ENCODE measurements at places on chromosomes 11 and 22.

DNA sequence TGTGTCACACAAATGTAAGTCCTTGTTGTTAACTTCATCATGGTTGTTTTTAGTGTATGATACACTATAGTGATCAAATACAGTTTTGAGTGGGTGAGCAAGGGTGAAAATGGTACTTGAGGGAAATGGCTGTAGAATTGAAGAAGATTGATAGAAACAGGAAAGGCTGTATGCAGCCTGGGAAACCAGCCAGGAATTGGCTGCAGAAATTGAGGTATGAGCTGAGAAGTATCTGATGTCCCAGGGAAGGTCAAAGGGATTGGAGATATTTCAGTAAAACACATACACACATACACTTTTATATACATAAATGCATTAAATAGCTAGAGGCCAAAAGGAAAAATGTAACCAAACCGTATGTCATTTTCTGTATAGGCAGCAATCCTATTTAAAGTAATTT, 13.1 kb upstream of the YAP1 start:
- DNase-seq = no peak

- DNase-seq = no peak
Observed at GRCh38 chr11:14645985-14646900, 2.6 kb downstream of the PDE3B start.

- DNase-seq = no peak
Observed at GRCh38 chr22:35785181-35785923, 67.7 kb downstream of the APOL5 start.

DNA sequence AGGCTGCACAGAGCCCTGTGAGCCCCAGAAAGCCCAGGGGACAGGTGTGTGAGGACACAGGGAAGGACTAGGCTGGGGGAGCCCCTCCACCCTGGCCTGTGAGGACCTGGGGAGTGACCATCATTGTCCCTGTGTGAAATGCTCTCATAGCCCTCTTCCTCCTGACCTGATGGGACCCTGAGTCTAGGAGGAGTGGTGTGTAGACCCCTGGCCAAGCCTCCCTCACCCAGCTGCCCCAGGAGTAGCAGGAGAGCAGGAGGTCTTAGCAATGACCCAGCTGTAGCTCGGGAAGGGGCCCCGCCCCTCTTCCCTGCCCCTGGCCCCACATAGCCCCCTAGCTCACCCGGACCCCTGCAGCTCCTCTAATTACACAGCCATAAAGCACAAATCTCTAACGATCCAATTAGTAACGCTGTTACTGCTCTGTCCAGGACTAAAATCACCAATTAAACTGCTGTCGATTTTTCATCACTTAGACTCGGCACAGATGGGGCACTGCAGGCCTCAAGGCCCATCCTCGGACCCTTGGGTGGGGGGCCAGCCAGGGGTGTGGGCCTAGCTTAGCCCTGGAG, 6.6 kb upstream of the CABP7 start:
- no peak for DNase-seq

- no peak for DNase-seq
Observed at GRCh38 chr22:42190274-42190673, 59.7 kb upstream of the CYP2D6 start.

- peak; percentile 65 for DNase-seq
Observed at GRCh38 chr11:2151500-2152257, 9.3 kb downstream of the INS start.

GRCh38 chr11:120034176-120034875, 103.6 kb downstream of the TRIM29 start:
- no peak for DNase-seq

GRCh38 chr11:119403021-119403420, 20.0 kb downstream of the THY1 start:
- DNase-seq = no peak

DNA sequence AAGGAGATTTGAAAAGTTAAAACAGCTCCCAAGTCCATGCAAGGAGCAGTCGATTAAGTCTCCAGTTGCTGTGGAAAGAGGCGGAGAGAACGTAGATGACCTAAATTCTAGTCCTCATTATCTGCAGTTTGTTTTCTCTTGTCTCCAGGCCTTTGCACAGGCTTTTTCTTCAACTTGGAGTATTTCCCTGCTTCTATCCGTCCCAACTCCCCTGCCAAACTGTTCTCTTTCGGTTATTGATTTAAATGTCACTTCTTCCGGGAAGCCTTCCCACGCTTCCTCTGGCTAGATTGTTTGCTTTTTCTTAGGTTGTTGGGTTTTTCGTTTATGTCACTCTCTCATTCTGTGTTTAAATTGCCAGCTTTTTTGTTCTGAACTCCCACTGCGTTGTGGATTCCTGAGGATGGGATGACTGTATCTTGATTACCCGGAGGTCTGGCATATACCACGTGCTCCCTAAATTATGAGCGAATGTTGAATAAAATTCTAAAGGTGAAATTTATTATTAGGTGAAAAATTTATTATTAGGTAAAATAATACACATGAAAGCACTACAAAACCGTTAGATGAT, 463 bp downstream of the TMEM126B start:
- DNase-seq = peak; percentile 19

DNA sequence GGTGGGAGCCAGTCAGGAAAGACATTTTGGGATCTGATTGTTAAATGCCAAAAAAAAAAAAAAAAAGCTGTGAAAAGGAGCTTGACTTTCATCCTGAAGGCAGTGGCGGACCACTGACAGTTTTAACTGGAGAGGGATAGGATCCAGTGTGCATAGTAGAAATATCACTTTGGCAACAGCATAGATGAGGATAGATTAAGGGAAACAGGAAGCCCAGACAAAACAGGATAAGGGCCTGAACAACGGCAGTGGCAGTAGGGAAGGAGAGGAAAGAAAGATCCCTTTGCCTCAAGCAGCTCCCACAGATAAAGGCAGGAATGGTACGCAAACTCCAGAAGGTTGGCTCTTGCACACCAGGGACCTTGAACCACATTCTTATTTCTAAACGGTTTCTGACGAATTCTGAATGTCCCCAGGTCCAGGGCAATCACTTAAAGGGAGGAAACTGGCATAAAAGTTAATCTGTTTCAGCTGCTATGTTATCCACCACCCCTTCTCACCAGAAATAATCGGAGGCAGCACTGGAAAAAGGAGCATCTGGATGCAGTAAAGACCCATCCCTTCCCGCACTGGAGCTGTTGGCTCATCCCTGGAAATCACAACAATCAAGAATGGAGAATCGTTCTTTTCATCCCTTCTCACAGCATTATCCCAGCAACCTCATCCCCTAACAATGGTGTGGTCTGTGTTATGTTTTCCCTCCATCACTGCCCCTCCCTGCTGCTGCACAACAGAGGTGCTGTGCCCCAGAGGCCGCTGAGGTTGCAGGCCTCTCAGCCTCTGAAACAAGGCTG, 99.1 kb downstream of the GAB2 start:
- no peak for DNase-seq

GRCh38 chr22:34319346-34319745, 399.1 kb upstream of the LARGE1 start:
- DNase-seq = no peak

DNA sequence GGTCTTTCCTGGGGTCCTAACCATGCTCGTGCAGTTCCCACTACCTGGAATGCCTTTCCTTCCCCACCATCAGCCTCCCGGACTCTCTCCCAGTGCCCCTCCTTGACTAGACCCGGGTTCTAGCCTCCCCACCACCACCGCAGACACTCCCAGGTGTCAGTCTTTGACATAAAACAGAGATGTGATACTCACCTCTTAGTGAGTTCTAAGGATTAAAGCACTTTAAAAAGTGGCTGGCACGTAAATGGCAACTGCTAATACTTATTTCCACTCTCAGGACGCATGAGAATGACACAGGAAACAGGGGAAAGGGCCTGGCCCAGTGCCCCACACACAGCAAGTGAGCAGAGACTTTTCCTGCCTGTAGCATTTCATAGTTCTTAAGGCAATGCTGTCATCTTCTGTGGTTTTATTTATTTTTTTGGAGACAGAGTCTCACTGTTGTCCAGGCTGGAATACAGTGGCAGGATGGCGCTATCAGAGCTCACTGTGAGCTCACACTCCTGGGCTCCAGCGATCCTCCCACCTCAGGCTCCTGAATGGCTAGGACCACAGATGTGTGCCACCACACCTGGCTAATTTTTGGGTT, 1.9 kb upstream of the SLC25A45 start:
- no peak for DNase-seq

DNA sequence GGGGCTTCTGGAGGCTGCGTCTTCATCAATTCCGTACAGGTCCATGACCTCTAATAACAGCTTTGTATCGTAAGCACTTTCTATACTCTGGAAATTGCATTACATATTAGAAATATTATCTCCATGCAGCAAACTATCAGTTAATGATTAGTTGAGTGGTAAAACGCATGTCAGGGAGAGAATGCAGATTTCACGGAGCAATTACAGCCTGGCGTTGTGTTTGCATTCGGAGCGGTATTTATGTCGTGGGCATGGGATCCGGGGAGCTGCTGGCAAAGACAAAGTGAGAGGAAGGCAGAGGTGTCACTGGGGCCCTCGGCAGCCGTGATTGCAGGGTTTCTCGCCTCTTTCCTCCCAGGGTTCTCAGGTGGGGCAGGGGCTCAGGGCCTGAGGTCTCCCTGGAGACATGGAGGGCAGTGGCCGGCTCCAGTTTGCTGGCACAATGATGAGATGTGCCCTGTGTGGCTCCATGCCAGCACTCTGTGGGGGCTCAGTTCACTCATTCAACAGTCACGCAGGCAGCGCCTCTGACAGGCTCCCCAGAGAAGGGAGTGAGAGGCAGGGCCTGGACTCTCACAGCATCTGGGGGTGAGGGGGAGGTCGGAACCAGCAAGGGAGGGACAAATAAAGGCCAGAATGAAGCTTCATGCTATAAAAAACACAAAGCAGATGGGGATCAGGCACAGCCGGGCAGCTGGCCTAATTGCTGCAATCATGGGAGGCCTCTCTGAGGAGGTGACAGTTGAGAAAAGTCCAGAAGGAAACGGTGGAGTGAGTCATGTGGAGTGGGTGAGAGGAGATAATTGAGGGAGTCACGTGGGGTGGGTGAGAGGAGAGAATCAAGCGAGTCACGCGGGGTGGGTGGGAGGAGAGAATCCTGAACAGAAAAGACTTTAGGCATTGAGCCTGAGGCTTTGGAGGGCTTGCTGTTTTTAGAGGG, 1002.7 kb downstream of the BRD1 start:
- no peak for DNase-seq

DNA sequence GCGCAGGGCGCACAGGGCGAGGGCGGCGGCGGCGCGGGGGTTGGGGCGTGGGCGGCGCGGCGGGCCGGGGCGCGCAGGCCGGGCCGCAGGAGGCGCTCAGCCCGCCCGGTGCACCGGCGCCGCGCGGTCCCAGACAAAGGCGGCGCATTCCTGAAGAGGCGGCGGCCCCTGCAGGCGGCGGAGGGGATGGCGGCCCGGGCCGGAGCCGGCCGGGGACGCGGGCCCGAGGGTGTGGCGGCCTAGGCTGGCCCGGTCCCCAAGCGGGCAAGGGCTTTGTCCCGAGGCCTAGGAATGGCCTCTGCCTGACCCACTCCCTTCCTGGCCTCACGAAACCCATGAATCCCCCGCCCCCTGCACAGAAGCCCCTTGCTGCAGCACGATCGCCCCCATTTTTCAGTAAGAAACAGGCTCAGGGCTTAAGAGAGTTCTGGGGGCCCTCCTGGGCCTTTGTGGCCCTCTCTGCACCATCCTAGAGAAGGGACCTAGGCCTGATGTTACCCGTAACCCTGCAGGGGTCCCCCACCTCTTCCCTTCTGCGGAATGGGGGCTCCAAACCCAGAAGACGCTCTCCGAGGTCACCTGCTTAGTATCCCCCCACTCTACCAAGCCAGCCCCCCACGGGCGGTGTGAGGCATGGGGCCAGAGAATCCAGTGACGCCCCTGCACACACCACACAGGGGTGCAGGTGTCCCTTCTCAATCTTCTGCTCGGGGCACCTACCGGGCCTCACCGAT, at the start of gene RTN4R:
Gene RTN4R, minus strand, starts transcription at position 40 of the 734 bp plus-strand sequence. CDS start 226 bp downstream, outside the sequence.
- DNase-seq = no peak

DNA sequence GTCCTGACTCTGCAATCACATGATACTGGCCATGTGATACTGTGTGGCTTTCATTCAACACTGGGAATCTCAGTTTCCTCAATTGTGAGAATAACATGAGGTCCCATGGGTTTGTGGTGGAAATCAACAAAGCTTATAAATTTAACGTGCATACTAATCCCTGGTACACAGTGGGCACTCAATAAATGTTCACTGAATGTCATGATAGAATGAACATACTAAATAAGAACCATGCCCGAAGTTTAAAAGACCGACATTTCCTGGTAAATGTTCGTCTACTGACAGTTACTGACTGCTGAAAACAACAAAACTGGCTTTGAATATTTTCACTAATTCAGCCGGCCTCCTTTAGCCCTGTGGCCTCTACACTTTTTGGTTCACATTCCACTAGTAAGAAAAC, 62.3 kb upstream of the CCT8L2 start:
- DNase-seq = no peak

GRCh38 chr11:75469785-75470405, 36.9 kb upstream of the KLHL35 start:
- no peak for DNase-seq

- DNase-seq = no peak
Observed at GRCh38 chr11:2931420-2931746, 2.2 kb upstream of the PHLDA2 start.

GRCh38 chr11:95641495-95641894, 148.1 kb downstream of the FAM76B start:
- no peak for DNase-seq

DNA sequence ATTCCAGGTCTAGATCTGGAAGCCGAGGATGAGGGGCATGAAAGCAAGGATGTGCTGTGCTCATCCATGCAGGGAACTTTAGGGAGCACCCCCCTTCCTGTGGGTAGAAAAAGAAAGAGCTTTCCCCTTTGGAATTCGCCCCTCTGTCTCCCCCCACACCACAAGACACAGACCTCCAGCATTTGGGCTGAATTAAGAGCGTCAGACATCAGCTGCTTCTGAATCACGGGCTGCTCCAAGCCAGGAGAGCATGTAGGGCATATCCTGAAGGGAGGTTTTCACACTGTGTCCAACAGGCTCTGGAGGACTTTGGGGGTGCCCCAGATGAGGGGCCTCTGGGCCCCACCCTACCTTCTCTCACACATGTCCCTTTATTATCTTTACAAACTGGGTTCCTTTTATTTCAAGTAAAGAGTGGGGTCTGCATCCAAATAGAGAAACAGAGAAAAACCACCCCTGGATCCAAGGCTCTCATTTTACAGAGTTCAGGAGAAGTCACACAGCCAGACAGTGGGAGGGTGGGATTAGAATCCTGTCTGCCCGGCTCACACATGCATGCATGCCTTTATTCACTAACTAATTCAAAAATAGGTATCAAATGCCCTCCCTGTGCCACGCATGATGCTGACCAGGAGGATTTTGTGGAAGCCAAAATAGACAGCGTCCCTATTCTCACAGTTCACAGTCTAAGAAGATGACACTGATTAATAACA, 52.8 kb downstream of the LRRC32 start:
- no peak for DNase-seq

Data from activated CD8-positive, alpha-beta memory T cell treated with anti-CD3 and anti-CD28 coated beads for 4 hours (primary cell).